Trophoblast cell (in vitro differentiated cells and primary cell): ENCODE measurements at places on chromosomes 1 and 21.

DNA sequence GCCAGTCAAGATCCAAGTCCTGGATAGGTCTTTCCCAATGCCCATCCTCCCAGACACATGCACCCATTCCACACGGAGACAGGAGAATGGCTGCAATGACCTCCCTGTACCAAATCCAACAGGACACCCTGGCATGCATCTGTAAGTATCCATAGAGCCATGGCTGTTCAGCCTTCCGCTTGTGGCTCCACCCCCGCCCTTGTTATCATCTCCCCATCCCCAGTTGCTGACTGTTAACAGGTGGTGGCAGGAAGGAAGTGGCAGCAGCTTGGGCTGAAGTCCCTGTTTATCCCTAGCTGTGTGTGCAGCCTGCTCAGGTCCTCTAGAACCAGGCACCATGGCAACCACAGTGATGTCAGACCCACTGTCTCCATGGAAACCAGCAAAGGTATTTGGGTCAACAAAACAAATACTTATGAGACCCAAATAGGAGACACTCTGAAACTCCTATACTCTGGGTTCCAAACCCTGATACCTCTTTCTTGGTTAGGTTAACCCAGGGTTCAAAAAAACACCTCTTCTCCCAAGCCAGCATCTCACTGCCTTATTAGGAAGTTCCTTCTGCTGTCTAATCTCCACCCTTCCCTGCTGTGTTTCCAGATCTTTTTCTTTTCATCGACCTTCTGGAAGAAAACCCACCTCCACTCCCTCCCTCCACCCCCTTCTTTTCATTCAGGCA, 721 bp downstream of the PBXIP1 start:
- DNase-seq, result peak; percentile 72

DNA sequence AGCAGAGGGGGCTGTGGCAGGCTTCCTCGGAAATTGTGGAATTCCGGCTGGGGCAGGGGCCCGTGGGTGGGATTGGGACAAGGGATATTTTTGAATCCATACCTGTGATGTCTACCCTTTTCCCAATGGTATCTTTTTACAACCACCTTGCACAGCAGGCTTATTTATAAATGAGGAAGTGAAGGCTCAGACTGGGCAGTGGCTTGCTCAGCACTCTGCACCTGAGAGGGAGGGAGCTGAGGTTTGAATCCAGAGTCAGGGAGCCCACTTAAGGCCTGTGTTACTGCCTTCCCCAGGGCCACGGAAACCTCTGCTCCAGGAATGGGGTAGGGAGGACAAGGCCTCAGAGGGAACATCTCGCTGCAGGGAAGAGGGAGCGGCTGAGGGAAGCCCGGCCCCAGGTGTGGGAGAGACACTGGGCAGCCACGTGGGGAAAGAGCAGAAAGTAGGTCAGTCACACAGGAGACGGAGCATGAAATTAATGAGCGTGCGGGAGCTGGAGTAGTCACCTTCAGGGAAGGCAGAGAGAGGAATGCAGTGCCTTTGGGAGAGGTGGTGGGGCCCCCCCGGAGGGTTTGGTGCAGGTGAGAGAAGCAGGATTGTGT, 35.4 kb upstream of the SCMH1 start:
- DNase-seq, result no peak

- peak; percentile 92 for DNase-seq
Measured at GRCh38 chr1:91611483-91611917, 110.8 kb downstream of the CDC7 start.

DNA sequence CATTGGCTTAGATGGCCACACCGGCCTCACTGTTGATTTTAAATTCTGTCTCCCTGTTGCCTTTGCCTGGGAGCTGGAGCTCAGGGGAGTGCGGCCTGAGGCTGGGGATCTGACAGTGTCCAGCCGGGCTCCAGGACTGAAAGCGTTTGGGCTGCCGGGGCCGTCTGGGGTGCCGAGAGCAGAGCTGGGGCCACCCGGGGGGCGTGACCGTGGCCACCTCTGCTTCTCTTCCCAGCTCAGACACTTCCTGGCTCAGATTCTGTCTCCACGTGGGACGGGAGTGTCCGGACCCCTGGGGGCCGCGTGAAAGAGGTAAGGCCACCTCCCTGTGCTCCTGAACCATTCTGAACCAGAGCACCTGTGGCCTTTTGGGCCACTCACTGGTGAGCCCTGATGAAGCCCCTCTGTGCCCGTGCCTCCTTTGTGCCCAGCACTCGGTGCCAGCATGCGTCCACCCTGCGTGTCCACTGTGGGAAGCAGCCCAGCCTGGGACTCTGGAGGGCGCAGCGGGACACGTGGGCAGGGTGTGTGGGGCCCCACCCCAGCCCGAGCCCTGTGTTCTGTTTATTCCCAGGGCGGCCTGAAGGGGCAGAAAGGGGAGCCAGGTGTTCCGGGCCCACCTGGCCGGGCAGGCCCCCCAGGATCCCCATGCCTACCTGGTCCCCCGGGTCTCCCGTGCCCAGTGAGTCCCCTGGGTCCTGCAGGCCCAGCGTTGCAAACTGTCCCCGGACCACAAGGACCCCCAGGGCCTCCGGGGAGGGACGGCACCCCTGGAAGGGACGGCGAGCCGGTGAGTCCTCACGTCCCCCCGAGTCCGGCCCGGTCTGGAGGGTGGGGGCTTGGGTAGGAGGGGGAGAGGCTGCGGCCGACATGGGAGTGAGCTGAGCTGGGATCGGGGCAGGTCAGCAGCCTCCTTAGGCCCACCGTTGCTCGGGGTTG, 64.8 kb downstream of the SLC19A1 start:
- DNase-seq, result no peak

DNA sequence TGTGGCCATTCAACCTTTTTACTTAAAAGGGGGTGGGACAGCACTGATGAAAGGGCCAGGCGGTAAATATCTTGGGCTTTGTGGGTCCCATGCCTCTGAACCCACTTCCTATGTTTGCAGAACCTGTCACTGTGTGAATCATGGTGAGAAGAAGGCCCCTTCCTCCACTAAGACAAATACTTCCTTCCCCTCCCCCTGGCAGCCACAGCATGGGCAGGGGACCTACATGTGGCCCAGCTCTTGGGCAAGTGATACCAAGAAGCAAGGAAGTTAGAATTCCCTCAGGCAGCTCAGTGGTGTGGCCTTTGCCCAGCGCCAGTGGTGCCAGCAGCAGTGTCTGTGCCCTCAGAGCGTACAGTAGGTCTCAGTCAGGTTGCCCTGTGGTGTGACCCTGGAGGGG, 168.6 kb downstream of the TRIM33 start:
- DNase-seq, result no peak

GRCh38 chr1:170692866-170693575, 29.1 kb downstream of the PRRX1 start:
- no peak for DNase-seq

- DNase-seq, result no peak
Measured at GRCh38 chr1:226428791-226429461, 21.0 kb upstream of the PARP1 start.

DNA sequence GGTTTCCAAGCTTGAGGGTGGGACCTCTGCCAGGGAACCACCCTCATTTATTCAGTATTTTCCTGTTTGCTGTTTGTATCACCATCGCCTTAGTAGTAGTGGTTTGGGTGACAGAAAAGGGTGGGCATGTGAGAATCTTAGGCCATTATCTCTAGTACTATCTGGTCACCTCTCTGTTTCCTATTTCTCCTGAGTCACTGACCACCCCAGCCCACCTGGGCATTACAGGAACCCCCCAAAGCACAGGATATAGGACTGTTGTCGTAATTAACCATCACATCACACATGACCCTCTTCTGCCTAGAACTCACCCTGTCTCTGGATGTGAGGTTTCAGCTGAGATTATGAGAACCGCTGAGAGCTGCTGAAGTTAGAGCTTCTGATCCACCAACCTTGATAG, 60.4 kb downstream of the IL23R start:
- no peak for DNase-seq

- DNase-seq, result no peak
Measured at GRCh38 chr1:2544093-2544874, 11.9 kb upstream of the TNFRSF14 start.

DNA sequence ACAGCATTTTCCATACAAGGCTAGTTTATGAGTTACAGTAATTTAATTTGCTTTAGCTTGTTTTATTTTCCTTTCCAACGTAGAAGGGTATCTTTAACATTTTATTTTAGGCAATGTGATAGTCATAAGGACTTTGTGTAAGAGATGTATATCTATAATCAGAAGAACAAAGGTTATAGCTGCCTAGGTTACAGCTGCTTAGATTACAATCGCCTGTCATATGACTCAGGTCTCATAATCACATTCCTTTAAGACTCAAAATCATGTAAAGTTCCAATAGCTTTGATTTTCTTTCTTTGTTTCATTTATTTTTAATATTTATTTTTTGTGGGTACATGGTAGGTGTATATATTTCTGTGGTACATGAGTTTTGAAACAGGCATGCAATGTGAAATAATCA, 37.8 kb upstream of the COP1 start:
- peak; percentile 32 for DNase-seq

GRCh38 chr1:206887701-206888100, 9.5 kb upstream of the IL24 start:
- no peak for DNase-seq

DNA sequence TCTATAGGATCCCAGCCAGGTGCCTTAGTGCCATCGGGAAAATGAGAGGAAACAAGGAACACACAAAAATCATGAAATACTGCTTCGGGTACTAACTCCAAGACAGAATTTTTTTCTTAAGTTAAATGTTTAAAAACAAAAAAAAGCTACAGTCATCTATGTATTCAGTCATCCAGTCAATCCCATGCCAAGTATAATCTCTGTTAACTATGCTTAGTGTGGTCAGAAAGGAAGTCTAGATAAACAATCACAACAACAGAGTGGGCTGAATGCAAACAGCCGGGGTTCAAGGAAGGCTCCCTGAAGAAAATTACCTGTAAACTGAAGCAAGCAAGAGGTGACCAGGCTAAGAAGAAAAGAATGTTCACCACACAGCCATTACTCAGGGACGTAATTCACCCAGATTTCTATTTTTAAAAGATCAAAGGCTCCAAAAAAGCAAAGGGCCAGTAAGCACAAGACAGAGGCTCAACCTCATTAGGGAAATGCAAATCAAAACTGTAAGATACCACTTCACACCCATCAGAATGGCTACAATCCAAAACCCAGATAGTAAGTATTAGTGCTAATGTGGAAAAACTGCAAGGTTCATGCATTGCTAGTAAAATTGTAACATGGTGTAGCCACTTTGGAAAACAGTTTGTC, 53.0 kb downstream of the RERE start:
- DNase-seq, result no peak

DNA sequence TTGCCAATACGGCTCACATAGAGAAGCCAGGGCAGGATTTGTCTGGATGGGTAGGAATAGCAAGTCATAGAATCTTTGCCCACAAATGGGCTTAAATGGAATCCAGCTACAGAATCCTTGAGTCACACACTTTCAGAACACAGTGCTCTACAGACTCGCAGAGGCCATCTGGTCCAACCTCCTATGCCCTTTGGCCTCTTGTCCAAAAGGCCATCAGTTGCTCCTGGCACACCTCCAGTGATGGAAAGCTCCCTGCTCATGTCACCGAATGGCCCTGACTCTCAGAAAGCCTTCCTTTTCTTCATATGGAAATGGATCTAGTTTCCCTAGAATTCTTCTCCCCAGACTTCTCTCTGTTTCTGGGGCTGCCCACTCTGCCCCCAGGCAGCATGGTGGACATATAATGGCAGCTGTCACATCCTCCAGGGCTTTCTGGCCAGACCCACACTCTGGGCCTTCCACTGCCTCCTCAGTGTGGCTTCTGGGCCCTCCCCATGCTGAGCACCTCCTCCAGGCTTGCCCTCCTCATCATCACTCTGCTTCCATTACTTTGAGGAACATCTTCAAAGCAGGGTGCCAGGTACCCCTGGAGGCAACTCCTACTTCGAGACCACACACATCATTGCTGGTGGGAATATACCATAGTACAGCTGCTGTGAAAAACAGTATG, 33.6 kb upstream of the TRABD2B start:
- DNase-seq, result no peak

GRCh38 chr21:38524168-38525153, 26.2 kb upstream of the ERG start:
- DNase-seq, result no peak

GRCh38 chr21:17197996-17198395, 314.8 kb upstream of the CXADR start:
- no peak for DNase-seq

GRCh38 chr1:41108696-41109275, 87.3 kb upstream of the SLFNL1 start:
- no peak for DNase-seq

- no peak for DNase-seq
Measured at GRCh38 chr1:187032982-187033692, 204.4 kb downstream of the PLA2G4A start.

DNA sequence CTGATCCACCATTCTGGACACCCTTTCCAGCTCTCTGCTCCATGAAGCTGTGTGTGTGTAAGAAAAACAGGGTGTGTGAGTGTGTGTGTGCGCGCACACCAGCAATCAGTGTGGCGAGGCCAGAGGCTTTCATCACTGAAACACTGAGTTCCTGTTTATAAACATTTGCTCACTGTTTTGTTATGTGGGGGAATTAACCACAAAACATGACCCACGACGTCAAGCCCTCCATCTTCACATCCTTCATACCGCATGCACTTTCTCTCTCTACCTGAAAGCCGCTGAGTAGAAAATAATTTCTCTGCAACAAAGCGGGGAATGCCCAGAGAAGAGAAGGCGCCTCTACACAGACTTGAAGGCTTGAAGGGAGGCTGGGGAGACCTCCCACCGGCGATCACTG, 148.9 kb upstream of the IRF2BP2 start:
- no peak for DNase-seq

DNA sequence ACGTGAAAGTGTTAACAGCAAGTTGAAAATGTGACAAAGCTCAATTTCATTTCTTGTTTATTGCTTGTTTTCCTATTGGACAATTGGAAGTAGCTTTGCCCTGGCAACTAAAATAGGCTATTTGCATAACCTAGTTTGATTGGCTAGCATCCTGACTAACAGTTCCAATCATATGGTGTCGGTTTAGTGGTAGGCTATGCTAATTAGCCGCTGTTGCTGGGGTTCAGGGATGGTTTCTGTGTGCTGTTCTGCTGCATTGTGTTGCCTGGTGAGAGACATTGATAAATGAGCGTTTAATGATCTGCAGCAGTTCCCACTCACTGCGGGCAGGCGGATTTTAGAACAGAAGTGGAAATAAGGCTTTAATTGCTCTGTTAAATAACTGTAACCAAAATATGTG, 68.5 kb downstream of the DYRK1A start:
- DNase-seq, result peak; percentile 35

DNA sequence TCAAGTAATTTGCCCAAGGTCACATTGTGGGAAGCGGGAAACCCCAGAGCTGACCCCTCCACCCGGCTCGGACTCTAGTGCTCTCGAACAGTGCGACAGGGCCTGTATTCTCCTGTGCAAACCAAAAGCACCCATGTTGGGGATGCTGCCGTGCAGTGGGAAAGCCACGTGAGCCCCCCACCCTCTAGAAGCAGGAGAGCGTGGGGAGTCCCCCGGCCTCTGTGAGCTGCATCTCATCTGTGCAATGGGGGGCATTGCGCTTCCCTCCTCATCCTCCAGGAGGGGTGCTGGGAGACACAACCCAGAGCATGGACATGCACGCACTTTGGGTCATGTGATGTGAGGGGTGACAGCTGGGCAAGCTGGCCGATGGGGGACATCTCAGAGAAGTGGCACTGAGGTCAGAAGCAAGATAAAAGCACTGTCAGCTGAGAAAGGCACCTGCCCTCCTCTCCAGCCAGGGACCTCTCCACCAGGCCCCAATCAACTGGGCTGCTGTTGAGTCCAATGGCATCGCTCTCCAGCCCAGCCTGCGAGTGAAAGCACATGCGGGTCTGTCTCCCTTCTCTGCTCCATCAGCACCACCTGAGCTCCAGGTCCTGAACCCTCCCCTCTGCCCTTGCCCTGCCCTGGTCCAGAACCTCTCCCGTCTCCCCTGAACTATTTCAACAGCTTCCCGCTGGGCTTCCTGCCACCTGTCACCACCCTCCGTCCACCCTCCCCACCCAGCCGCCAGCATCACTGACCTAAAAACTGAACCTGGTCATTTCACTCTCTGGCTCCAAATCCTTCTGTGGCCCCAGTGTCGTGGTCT, 76.4 kb upstream of the IFFO2 start:
- no peak for DNase-seq
